ENCODE measurements at places on chromosomes 2 and 18.
A peak's percentile ranks its signal among the peaks of the same experiment; 100 is the strongest.

DNA sequence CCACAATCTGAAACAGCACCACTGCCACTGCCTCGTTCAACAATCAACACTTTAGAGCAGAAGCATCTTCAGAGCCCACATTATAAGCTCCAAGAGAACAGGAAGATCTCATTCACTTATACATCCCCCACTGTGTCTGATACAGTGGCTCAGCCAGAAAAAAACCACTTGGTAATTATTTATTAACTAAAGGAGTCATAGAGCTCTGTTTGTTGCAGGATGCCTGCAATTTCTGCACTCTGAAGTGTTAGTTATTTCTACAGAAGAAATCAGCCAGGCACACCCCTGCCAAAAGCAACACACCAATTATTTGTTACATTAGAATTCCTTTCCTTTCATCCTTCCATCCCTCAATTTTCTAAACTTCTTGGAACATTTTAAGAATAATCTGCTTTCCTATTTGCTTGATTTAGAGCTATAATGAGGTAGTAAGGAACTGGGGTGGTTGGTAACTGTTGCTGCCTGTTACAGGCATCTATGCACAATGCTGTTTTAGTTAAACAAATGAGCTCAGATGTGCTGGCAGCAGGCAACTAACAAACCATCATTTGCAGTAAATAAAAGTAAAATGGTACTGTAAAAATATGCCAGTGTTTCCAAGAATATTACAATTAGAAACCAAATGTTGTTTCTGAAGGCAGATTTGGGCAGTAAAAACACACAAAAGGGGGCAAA is 59.9 kb downstream of the DYM start:
- DNase-seq, result no peak

- no peak for DNase-seq
These were observed 10.9 kb upstream of the GNAL start for GRCh38 chr18:11678211-11678610.

DNA sequence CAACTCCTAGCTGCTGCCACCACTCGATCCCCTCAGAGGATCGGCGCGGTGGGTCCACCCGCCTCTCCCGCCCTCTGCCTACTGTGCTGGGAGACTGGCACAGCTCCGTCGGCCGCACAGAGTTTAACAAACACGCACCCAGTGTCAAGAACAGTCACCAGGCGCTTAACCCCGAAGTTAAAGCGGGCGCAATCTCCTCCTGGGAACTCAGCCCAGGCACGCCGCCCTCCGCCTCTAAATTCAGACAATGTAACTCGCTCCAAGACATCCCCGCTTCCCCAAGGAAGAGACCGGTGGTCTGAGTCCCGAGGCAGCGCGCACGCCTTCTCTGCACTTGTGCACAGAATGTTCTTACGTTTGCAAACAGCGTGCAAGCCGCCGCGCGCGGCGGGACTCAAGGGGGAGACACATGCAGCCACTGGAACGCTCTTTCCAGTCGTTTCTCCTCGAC is 533 bp downstream of the CXCR4 start:
- peak; percentile 33 for DNase-seq

DNA sequence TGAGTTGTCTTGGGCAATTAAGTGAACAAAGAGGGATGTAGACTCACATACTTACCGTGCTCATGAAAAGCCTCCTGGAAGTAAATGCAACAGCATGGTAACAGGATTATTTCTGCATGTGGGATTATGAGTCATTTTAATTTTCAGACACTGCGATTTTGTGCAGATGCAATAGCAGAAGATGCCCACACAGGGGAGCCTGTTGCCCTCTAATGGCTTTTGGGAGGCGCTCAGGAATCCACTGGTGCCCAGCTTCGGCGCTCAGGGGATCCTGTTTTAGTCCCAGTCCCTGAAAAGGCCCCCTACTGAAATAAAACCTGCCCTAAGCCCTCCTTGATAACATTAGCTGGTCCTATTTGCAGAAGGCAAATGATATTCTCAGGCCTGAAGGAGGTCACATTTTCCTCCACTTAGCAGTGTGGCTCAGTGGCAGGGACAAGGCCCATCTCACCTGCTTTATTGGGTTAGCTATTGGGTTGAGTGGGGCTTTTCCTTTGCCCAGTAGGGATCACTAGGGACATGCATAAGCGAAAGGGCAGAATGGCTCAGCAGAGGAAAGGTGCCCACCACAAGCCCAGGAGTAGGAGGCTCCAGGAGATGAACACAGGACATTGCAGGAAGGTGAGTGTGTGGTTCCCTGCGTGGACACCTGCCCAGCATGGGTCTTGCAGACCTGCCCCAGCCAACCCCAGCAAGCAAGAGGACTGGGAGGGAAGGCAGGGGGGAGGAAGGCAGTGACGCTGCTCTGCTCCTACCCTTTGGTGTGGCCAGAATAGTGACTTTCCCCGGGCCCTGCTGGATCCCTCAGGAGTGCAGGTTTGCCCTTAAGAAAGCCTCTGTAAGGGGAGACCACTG is 26.5 kb upstream of the KCNS3 start:
- peak; percentile 86 for DNase-seq

GRCh38 chr2:69464575-69464974 is 27.3 kb upstream of the NFU1 start:
- peak; percentile 86 for DNase-seq

- no peak for DNase-seq
These were observed 138.2 kb upstream of the OSR1 start for GRCh38 chr2:19496646-19497045.

GRCh38 chr2:97727296-97727695 is 13.9 kb downstream of the ZAP70 start:
- no peak for DNase-seq

GRCh38 chr2:3637311-3637675 is 20.7 kb upstream of the ALLC start:
- DNase-seq, result no peak

GRCh38 chr2:30588994-30589393 is 141.9 kb downstream of the LCLAT1 start:
- DNase-seq, result no peak

DNA sequence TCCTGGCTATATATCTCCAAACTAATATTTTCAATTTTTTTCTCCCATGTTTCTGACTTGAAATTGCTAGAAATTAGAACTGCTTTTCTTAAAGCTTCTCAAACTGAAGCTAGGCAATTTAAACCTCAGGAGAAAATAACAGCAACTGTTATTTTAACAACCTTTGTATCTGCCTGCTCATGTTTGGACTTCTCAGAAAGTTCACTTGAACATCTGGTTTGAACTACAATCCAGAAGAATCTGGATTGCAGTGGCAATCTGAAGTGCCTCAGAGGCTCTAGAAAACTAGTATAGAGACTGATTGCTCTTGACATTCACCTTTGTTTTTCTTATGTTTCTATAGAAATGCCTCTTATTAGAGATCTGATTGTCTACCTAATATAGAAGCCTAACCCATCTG is 64.1 kb downstream of the STAT4 start:
- no peak for DNase-seq

- DNase-seq, result no peak
These were observed 564.7 kb upstream of the PIK3C3 start for GRCh38 chr18:41390309-41390708.

GRCh38 chr2:171852366-171852888 is 41.6 kb downstream of the SLC25A12 start:
- DNase-seq, result no peak

DNA sequence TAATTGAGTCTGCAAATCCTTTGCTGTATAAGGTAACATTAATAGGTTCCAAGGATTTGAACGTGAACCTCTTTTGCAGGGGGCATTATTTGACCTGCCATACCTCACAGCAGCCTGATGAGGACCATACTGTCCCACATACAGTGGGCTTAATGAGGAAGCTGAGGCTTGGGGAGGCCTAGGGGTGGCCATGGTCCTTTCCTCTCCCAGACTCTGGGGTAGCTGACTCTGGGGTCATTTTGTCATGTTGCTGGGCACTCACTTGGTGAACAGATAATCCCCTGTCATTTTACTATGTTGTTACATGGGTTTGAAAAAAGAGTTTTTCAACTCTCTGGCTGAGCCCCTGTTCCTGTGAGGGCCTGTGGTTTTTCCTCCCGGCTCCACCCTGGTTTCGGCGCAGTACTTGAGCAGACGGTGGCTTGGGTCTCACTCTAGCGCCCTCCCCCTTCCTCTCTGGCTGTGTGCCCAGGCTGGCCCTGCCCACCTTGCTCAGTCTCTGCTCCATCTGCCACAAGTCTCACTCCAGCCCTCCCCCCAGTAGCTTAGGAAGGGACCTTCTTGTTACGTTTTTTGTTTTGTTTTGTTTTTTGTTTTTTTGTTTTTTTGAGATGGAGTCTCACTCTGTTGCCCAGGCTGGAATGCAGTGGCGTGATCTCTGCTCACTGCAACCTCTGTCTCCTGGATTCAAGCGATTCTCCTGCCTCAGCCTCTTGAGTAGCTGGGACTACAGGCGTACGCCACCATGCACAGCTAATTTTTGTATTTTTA is 21.0 kb downstream of the INPP4A start:
- peak; percentile 65 for DNase-seq

DNA sequence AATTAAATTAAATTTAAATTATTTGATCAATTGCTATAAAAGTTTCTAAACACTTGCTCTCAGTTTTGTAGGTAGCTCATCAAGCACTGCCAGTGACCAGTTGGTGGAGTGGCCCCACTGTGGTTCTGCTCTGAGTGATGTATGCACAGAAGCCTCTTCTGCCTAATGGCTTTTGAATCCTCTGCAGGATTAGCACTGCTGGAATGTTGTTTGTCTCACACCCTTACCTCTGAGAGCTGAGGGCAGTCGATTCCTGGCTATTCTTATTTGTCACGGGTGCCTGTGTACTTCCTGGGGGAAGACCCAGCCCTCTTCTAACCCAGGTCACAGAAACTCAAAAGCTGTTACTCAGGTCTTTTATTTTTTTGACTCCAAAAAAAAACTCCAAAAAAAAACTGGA is 9.5 kb downstream of the CAPN14 start:
- no peak for DNase-seq

DNA sequence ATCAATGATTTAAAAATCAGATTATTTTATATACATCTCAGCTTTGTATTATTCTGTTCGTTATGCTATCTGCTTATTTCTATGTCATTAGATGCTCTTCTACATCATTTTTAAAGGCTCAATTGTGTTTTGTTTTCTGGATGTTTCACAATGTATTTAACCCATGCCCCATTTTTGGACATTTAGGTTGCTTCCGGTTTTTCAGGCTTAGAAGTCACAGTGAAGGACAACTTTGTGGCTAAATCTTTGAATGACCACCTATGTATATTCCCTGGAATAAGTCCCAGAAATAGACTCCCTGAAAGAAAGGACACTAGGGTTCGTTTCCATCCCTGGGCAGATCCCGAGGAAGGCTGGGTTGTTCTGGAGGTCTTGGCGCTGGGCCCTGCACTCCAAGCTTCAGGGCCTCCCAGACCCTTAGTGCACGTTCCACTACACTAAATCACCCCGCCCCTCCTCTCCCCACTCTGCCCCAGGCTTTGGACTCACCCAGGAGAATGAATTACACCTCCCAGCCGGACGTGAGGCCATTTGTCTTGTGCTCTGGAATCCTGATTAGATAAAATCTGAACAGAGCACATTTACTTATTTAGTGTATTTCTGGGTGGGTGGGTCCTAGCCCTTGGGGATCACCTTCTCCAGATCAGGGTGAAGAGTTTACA is 188.2 kb downstream of the ZFP36L2 start:
- peak; percentile 57 for DNase-seq

- no peak for DNase-seq
These were observed 73.9 kb downstream of the NDUFA10 start for GRCh38 chr2:239951129-239951734.

DNA sequence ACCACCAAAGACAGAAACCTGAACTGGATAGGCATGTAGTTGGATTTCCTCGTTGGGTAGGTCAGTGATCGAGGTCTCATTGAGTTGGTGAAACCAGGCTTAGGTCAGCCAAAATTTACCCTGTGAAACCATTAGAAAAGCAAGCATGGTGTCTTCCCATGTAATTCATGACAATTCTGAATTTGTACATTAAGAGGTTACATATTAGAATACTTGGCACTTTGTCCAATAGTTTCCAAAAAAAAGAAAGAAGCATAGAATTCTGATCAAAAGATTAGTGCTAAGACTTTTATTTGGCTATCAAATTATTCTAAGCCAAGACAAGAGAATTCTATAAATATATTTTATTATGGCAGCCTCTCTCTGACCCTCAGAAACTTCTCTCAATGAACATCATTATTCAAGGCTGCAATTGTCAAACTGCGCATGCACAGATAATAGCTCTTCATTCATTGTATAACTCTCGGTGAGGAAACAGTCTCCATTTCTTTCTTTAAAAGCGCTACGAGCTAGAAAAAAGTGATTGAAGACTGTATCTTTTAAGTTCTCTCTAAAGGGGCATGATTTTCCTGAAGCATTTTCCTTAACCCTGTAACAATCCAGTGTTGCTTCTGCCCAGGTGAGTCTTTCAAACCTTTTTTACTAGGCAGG is 79.1 kb upstream of the MYCN start:
- DNase-seq, result no peak

DNA sequence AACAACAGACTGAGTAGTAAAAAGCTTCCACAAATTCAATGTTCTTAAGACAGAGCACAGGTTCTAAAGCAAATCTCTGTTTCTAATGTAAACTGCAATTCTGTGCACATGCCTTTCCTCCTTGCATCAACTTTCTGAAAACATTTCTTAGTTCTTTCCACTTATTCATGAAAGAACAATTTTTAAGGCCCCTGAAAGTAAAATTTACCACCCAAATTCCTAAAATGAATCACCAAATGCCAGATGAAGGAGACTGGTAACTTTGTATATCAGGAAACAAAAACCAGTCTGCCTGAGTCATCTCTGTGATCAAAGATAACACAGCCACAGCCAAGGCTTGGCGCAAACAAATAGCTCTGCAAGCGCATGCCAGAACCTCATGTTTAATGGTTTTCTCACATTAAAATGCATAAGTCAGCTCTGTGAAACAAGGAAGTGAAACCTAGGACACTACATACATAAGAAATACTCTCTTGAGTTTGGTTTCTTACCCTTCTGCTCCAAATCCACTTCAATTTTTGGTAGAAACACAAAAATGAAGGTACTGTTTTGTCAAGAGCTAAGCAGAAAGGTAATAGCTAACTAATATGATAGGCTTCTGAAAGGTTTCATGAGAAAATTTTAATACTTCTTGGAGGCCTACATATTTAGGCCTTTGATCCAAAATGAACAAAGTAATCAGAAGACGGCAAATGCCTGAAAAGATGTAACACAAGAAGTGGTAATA is 169.4 kb downstream of the THADA start:
- peak; percentile 91 for DNase-seq

- no peak for DNase-seq
These were observed 129.5 kb downstream of the EVA1A start for GRCh38 chr2:75431276-75431675.

GRCh38 chr2:157835006-157835405 is 41.1 kb downstream of the ACVR1 start:
- DNase-seq, result no peak

GRCh38 chr2:86199834-86200177 is 549 bp downstream of the MRPL35 start:
- DNase-seq, result no peak

DNA sequence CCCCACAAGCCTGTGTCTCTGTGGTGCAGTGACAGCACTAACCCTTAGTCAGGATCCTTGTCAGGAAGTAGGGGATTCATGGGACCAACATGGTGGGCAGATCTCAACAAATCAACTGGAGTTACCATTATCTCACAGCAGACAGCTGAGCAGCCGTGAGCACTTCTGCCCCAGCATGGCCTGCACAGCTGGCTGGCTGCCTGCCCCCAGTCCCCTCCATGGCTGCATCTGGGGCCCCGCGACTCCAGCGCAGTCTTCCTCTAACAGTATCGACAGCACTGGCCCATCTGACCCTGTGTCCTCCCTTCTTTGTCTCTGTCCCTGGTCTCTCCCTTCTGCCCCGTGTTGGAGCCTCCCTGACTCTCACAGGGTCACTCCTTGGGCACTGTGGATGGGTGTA is 4.7 kb upstream of the ADCY3 start:
- no peak for DNase-seq

- DNase-seq, result no peak
These were observed 39.1 kb downstream of the TMEM163 start for GRCh38 chr2:134679745-134680144.

GRCh38 chr2:101264360-101264939 is 11.8 kb downstream of the CNOT11 start:
- no peak for DNase-seq

All from AG20443 (cell line).